ENCODE measurements at places on chromosomes 7 and 10.
A peak's percentile ranks its signal among the peaks of the same experiment; 100 is the strongest.

DNA sequence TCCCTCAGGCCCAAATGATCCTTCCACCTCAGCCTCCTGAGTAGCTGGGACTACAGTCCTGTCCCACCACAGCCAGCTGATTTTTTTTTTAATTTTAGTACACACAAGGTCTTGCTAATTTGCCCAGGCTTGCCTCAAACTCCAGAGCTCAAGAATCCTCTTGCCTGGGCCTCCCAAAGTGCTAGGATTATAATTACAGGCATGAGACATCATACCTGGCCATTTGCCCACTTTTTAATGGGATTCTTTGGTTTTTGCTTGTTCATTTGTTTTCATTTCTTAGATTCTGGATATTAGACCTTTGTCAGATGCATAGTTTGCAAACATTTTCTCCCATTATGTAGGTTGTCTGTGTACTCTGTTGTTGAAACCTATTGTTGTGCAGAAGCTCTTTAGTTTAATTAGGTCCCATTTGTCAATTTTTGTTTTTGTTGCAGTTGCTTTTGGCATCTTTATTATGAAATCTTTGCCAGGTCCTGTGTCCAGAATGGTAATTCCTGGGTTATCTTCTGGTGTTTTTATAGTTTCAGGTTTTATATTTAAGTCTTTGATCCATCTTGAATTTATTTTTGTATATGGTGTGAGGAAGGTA lies 95.2 kb downstream of the GLCCI1 start:
- no peak for DNase-seq

GRCh38 chr7:36216063-36216684 lies 63.1 kb downstream of the EEPD1 start:
- DNase-seq = no peak

GRCh38 chr10:58734664-58735063 lies 222.0 kb downstream of the BICC1 start:
- no peak for DNase-seq

DNA sequence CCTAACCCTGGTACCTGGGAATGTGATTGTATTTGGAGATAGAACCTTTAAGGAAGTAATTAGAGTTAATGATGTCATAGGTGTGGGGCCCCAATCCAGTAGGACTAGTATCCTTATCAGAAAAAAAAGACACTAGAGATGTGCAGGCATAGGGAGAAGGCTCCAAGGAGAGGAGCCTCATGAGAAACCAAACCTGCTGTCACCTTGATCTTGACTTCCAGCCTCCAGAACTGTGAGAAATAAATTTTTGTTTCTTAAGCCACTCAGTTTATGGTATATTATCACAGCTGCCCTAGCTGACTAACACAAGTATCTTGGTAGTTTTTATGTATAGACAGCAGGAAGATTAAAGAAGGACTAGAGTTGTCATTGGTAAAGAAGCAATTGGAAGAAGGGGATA lies 23.9 kb upstream of the CELF2 start:
- no peak for DNase-seq

GRCh38 chr10:48444266-48444665 lies 137.8 kb downstream of the MAPK8 start:
- peak; percentile 29 for DNase-seq

- no peak for DNase-seq
These were observed 11.6 kb upstream of the CYTH3 start for GRCh38 chr7:6284055-6284400.

DNA sequence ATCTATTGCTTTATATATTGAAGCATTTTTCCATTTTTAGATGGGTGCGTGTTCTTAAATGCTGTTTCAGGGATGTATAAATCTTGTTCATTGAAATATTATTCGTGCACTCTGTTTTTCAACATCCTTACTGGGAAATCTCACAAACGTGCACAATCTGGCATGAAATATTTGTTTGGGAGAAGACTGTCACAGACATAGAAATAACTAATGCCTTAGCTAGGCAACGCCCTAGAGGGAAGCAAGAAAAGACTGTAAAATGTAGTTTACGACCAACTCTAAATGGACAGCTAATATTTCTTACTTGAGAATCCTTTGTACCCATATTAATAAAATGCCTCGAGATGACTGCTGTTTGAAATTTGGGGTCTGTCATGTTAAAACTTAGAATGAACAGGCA lies 8.9 kb downstream of the DOCK4 start:
- no peak for DNase-seq

Measured in frontal cortex (tissue), 4 donors.